ENCODE measurements at places on chromosomes 1 and 21.
A peak's percentile ranks its signal among the peaks of the same experiment; 100 is the strongest.

DNA sequence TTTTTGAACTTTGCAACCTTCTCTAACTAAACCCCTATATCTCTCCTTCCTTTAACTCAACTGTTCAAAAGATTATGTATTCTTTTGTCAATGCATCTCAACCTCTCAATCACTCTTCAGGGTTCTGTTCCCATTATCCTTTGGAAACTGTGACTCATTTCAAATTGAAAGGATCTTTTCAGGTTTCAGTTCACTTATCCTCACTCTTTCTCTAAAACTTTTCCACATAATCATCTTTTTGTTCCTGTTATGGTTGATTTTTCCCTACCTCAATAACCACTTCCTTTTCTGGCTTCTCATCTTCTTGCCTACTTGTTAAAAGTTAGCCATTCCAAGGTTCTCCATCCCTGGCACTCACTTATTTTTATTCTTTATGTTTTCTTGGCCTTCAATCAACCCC lies 56.2 kb upstream of the NUF2 start:
- no peak for DNase-seq

GRCh38 chr1:3618881-3619671 lies 5.7 kb upstream of the TPRG1L start:
- peak; percentile 73 for DNase-seq

GRCh38 chr1:100882698-100883097 lies 11.9 kb downstream of the EXTL2 start:
- no peak for DNase-seq

DNA sequence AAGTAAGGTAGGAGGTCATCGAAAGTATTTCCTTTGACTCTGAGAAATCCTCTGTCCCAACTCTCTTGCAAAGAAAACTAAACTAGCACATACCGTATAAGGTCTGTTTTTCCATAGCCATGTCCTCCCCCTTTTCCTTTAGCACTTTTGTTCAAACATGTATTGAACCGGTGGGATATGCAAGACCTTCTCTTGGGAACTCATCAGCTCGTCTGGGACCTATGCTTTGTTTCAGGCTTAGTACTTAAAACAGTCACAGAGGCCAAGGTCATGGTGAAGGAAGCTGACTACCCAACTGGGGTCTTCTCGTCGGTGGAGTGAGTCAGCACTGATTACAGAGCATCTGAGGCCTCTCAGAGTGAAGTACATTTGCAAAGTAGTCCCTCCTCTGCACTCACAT lies 185.0 kb downstream of the ZBTB18 start:
- no peak for DNase-seq

GRCh38 chr1:38565020-38565491 lies 294.5 kb downstream of the RRAGC start:
- peak; percentile 66 for DNase-seq

GRCh38 chr1:222171005-222171404 lies 376.9 kb downstream of the HHIPL2 start:
- DNase-seq, result peak; percentile 59

DNA sequence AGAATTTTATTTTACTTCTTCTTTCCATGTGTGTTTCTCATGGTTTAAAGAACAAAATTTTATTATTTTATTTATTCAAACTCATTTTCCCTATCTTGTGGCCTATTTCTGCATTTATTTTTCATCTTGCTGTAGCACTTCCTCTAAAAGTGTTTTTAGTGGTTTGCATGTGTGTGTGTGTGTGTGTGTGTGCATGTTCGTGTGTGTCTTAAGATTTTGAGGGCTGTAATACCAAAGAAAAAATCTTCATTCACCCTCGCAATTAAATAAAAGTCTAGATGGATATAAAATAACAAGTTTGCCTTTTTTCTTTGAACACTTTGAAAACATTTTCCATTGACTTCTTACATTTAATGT lies 24.6 kb upstream of the FCRL3 start:
- no peak for DNase-seq

DNA sequence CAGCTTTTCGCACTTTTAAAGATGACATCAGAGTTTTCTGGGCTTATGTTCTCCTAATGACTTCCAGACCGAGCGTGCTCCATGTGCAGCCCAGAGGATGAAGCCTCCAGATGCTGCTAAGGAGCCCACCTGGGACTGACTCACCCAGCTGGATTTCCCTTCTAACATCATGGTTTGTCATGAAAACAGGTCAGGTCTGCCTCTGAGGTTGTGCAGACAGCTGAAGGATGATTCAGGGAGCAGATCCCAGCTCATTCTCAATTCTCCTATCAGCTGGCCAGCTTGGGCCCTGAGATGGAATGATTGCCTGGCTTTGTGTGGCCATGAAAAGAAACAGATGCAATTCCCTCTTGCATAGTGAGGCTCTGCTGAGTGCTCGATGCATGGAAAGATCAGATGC lies 123.9 kb upstream of the DUSP10 start:
- DNase-seq, result no peak

Data from SW480 (cell line).